Sigmoid colon (tissue), 7 donors: ENCODE measurements at places on chromosomes 13 and 19.

DNA sequence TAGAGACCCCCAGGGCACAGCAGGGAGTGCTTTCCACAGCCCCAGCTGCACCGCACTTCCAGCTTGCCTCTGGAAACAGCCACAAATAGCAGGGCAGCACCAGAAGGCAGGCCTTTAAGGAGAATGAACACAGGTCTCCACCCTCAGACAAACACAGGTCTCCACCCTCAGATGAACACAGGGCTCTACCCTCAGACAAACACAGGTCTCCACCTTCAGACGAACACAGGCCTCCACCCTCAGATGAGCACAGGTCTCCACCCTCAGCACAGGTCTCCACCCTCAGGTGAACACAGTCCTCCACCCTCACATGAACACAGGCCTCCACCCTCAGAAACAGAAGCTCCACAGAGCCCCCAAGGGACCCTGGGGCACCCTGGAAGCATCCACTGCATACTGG, 51.7 kb downstream of the C1QTNF9 start:
- DNase-seq: no peak

DNA sequence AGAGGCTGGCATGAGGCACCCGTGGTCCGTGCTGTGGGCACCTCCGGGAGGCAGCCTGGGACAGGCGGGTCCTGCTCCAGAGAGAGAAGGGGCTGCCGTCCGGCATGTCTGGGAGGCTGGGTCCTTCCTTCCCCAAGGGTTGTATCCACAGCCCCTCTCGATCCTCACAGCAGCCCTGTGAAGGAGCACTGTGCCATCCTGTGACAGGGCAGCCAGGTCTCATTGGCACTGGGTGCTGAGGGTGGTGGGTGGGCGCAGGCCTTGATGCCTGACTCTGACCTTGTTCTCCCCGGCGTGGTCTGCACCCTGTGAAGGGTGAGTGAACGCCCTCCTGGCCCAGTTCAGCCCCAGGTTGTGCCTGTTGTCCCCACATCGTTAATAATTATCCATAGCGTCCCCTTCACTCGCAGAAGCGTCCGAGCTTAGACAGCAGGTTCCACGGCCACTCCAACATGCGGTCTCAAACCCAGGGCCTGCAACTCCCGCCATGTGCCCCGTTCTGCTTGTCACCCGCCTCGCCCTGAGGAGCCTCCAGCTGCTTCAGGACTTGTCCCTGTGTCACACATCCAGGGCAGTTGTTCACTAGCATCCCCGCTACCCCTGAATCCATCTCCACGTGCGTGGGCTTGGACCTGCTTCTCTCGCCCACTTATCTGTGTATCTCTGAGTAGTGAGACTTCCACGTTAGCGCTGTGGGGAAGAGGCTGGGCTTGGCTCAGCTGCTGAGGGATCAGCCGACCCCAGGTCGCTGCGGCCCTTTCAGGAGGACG, 10.6 kb downstream of the ATP11A start:
- peak; percentile 50 for DNase-seq

GRCh38 chr19:1172353-1173158, 1.5 kb downstream of the SBNO2 start:
- DNase-seq: peak; percentile 88

- no peak for DNase-seq
Observed at GRCh38 chr13:113307491-113307890, 10.5 kb downstream of the LAMP1 start.

DNA sequence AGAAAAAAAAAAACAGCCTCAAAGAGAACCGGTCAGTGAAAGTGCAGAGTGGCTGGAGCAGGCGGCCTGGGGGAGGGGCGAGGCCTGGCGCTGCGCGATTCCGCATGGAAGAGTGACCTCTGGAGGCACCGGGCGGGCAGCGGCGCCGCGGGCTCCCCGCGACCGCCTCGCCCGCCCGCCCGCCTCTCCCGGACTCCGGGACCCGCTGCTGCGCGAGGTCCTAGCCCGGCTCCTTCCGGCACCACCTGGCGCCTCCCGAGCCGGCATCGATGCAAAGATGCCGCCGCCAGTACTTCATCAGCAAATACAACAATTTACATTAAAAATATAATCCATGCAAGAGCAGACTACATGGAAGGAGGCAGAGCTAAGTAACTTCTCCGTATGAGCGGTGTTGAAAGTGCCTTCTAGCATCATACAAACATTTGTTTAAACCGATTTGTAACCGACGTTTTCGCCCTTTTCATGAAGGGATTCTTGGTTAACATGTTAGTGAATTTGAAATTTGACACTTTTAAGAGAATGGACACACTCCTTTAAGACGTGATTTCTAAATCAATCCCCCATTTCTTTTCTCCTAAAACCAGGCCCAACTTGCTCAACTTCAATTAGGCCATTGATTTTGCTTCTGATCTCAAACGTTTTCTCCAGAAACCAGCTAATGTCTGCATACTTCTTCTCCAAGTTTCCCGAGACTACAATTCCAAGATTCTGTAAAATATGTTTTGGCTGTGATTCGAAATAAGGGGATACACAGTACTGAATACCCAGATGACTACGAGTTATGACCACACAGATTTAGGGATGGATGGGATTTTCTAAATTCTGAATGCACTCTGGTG, 2.1 kb downstream of the EFNB2 start:
- DNase-seq: peak; percentile 92

- no peak for DNase-seq
Observed at GRCh38 chr13:46604226-46604990, 51.4 kb downstream of the LRCH1 start.

- no peak for DNase-seq
Observed at GRCh38 chr13:109737606-109738005, 48.8 kb downstream of the IRS2 start.

- DNase-seq: no peak
Observed at GRCh38 chr13:97534540-97534939, 100.6 kb downstream of the RAP2A start.

DNA sequence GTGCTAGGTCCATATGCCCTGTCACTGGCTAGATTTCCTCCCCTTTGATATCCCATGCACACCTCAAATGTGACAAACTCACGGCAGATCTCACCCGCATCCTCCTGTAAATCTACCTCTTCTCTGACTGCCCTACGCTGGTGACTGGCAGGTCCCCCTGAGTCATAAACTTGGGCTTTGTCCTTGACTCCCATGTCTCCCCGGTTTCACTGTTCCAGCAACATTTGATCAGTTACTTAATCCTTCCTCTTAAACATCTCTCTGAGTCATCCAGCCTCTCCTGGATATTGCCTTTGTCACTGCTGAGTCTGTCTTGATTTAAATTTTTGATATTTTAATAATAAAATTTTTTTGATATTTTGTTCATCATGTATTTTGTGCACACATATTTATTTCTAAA, 26.5 kb downstream of the FAM216B start:
- no peak for DNase-seq

DNA sequence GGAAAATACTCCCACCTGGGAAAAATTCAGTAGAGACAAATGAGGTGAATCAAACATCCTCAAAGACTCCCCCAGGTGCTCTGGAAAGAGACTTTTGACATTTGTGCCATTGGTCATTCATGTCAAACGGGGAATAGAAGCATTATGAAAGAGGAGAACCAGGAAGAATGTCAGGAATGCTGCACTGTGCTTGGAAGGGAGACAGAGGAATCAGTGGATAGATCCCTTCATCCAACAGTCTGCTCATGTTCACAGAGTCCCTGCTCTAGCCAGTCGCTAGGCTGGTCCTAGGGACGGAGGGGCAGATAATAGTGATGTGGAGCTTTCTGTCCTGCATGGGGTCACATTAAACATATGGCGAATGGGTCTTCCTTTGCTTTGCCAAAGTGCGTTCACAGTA, 384.4 kb downstream of the FGF9 start:
- DNase-seq: no peak

- DNase-seq: no peak
Observed at GRCh38 chr19:33472691-33473652, 48.6 kb downstream of the PEPD start.

DNA sequence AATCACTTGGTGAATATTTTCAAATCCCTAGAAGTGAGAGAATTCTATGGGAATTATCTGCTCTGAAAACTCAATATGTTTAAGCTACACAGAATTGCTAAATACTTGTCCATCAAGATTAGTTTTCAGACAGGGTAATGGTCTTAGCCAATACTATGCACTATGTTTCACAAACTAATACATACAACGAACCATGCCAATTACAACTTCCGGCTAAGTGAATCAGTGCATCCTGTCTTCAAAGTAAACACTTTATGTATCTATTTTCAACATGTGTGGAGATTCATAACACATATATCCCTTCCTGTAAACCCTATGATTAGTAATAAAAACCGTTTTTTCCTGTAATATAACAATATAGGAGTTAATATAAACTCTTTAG, 181.5 kb downstream of the POSTN start:
- no peak for DNase-seq

GRCh38 chr13:79736356-79736755, 255.4 kb downstream of the NDFIP2 start:
- no peak for DNase-seq

DNA sequence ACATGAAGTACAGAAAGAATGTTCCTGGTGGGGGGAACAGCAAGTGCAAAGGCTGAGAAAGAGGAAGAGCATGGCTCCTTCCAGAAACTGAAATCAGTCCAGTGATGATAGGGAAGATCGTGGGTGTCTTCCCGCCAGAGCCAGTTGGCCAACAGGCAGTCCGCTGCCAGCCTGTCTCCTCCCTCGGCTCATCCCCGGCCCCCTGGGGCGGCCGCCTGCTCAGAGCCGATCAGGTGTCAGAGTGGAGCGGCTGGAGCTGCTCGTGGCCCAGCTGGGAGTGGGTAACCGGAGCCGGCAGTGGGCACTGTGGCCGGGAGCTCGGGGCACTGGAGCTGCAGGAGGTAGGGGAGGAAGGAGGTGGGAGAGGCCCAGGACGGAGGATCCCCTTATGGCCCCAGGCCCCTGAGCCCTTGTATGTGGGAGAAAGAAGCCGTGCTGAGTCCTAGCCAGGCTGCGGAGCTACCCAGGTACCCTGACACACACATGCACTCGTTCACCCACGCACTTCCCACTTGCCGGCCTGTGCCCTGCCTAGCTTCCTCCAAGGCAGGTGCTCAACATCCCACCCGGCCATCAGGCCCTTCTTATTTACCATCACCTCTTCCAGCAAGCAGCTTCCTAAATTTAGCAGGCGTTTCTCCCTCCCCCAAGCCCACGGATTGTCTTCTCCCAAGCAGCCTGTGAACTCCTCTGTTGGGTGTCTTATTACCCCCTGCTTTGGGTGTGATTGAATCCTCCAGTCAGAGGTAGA, 1.7 kb downstream of the ANKRD24 start:
- DNase-seq: no peak

GRCh38 chr13:101838323-101838722, 385.8 kb downstream of the ITGBL1 start:
- no peak for DNase-seq

GRCh38 chr13:99308471-99309087, 1.4 kb upstream of the GPR183 start:
- no peak for DNase-seq

DNA sequence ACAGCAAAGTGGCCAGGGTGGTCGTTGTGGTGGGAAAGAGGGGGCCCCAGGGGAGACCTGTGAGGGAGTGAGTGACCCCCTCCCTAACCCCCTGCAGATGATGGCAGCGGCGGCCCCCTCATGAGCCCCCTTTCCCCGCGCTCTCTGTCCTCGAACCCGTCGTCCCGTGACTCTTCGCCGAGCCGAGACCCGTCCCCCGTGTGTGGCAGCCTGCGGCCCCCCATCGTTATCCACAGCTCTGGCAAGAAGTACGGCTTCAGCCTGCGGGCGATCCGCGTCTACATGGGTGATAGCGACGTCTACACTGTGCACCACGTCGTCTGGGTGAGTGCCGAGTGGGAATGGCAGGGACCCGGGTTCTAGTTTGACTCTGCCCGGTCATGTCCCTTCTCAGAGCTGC, 8.1 kb upstream of the PIK3R2 start:
- DNase-seq: no peak

GRCh38 chr13:50635504-50635903, 208.0 kb downstream of the DLEU7 start:
- peak; percentile 69 for DNase-seq

- DNase-seq: no peak
Observed at GRCh38 chr13:28355046-28355821, 139.7 kb downstream of the FLT1 start.

DNA sequence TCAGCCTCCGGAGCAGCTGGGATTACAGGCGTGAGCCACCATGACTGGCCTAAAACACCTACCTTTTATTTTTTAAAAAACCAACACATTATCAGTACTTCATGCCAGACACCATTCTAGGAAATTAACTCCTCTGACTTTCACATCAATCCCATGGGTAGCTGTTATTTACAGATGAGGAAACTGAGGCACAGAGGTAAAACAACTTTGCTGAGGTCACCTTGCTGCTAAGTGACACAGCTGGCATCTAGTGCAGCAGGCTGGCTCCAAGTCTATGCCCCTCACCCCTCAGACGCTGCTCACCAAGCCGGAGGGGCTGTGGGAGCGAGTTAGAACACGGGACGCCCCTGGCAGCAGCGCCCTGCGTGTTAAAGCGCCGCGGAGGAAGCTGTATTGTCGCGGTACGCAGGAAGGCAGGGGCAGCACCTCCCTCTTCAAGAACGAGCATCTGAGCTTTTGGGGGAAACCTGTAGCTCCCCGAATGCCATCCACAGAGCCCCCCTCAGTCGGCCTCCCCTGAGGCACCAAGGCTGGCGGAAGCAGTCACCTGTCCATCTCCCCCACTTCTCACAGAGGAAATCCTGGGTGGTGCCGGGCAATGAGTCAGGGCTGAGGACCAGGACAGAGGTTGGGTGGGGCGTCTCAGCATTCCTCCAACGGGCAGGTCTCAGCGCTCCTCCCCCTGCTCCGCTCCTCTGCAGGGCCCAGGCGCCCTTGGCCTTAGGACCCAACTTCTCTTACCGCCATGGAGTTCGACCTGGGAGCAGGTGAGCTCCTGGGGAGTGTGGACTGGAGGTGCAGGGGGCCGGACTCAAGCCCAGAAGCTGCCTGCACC, at the start of gene C19orf33:
TSS of gene C19orf33 (plus strand) at position 735 of the 835 bp plus-strand sequence. CDS start at position 746, 11 bp downstream.
- no peak for DNase-seq
